ENCODE measurements at places on chromosomes 5 and 9.

DNA sequence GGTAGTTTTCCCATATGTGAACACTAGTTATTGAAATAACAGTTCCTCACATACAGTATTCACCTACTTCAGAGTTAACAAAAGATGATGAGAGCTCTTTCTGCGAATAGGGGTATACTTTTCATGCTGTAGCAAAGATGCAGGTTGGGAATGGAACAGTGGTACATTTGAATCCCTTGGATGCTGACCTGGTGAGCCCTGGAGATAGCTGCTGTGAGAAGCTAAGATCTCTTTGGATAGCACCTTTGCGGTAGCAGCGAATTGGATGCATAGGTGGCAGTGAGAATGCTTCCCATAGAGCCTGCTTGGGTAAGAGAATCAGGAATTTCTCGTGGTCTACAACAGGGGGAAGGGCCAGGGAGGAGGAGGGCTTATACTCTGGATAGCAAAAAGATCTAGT, 61.2 kb downstream of the NUP214 start:
- DNase-seq, result no peak

DNA sequence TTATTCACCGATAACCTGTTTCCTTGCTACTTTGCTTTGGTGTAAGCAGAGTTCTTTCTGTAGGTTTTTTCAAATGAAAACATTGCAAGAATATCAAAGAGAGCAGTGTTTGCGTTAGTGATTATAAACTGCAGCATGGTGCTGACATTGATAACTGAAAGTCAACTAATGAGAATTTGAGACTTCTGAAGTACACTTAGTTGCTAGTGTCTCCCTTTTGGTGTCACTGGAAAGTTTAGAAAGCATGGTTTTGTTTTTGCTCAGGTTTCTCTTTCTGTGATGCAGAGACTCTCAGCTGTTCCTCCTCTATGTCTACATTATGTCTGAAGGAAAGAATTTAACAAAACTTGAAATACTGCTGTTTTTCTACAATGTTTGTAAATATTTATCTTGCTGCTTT, 80.2 kb upstream of the ZNF169 start:
- DNase-seq, result no peak

DNA sequence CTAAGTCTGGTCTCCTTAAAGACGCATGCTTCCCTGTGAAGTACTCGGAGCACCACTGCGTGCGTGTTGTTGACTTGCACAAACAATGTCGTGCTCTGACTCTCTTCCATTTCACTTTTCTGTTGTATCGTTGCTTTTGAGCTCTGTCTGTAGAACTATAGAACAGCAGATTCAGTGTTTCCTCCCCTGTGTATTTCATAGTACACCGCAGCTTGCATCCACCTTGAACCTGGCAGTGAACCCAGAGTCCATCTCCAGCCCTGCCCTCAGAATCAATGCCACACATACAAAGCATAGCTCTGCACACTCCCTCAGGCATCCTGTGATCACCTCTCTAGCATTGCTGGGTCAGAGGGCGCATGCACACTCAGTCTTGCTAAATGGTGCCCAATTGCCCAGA, 37.2 kb upstream of the ADAMTS2 start:
- DNase-seq, result no peak

- DNase-seq, result no peak
Measured at GRCh38 chr9:93276973-93277372, 93.0 kb downstream of the WNK2 start.

- DNase-seq, result no peak
Measured at GRCh38 chr5:61186634-61187033, 24.4 kb upstream of the SMIM15 start.

GRCh38 chr9:110140276-110140675, 67.7 kb downstream of the C9orf152 start:
- no peak for DNase-seq

GRCh38 chr9:120894321-120895148, 17.5 kb upstream of the PHF19 start:
- no peak for DNase-seq
